ENCODE measurements at places on chromosomes 2 and 18. TPM values are rescaled to one million over a fixed set of nuclear protein-coding genes. Genes with fewer than 3 reads are reported as not detected.

- no peak for DNase-seq
Measured at GRCh38 chr2:15825276-15825980, 114.9 kb upstream of the MYCN start.

GRCh38 chr18:58593938-58594337, 35.0 kb downstream of the ALPK2 start:
- no peak for DNase-seq

DNA sequence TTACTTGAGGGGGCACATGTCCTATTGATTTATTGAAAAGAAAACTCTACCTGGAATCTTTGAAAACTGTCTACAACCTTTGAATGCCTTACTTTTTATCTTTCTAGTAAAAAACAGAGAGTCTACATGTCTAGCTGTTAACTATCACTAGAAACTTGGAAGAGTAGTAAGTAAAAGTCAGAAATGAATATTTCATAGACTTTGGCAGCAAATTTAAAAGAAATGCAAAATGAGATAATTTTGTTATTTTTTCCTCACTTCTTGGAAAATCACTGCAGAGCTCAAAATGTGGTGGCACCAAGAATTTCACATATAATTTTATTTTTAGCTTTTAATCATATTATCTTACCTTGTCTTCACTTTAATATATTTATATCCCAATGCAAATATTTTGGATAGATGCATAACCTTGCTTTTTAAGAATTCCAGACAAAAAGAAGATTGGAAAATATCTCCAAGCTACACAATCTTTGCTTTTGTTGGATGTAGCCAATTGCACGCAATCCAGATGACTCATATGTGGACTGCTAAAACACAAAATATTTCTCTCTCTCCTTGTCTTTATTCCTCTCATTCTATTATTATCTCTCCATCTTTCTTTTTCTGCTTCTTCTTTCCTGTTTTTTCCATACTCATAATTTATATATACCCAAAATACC, 92.2 kb upstream of the DSEL start:
- no peak for DNase-seq

DNA sequence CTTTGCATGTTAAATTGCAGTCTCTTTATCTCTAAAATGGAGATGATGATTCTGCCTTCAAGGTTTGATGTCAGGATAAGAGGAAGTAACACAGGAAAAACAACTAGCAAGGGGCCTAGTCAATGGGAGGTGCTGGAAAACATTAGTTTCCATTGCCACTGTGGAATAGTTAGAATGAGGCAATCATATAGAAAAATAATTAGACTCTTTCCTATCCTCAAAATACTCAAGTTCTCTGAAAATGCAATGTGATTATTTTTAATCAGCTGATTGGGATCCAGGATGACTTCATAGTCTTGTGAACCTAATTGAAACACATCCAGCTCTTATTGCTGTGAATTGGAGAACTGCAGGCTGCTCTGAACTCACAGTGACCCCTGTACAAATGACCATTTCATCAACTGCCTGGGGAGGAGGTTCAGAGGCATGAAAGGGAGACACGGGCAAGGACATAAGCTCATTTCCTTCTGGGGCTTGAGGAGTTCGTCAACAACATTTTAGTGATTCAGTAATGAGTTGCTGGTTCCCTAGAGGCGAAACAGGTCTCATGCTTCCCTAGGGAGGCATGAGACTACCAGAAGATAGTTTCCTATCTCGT, 422.5 kb downstream of the LPIN1 start:
- DNase-seq = no peak

DNA sequence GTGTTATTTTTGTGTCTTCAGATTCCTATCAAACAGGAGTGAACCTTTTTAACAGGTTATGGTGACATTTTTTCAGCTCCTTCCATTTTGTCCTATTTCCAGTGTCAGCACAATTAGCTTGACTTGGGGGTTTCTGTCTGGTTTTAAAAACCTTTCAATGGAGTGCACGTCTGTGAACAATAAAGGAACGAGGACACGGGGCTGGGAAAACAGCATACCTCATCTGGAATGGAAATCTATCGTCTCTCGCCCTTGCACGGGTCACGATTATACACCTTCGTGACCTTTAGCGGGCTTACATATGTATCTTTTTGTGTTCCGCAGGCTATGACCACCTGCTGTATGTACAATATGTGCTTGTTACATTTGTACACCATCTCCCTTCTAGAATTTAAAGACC, 2.3 kb upstream of the ZNF532 start:
- no peak for DNase-seq

- DNase-seq = no peak
Measured at GRCh38 chr2:151325581-151326095, 31.8 kb upstream of the TNFAIP6 start.

- DNase-seq = peak; percentile 28
Measured at GRCh38 chr2:218658671-218659257, 659 bp downstream of the ZNF142 start.

DNA sequence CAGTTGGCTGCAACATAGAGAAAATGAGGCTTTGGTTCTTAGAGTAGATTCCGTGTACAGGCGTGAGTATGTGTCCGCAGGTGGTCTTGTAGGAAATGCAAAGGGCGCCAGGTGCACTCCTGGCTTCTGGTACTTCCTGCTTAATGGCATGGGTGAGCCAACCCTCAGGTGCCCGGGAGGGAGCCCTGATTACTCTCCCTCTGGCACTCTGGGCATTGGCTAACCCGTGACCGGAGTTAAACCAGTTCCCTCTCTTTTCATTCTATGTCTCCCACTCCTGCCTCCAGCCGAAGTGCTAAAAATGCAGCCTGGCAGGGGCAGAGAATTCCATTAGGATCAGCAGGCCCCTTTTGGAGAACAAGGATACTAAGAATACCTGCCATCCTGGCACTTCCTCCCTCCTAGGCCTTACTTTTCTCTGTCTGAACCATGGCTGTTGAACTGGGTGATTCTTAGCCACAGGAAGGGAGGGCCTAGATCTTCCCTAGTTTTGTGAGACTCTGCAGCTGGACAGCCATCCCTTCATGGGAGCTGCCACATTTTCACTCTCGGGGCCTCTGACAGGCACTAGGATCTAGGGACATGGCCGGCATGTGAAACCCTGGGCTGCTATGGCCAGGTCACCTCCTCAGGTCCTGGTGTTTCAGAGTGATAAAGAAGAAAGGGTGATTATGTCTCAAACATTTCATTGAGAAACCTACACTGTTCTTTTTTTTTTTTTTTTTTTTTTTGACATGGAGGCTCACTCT, 6.5 kb downstream of the MERTK start:
- no peak for DNase-seq

DNA sequence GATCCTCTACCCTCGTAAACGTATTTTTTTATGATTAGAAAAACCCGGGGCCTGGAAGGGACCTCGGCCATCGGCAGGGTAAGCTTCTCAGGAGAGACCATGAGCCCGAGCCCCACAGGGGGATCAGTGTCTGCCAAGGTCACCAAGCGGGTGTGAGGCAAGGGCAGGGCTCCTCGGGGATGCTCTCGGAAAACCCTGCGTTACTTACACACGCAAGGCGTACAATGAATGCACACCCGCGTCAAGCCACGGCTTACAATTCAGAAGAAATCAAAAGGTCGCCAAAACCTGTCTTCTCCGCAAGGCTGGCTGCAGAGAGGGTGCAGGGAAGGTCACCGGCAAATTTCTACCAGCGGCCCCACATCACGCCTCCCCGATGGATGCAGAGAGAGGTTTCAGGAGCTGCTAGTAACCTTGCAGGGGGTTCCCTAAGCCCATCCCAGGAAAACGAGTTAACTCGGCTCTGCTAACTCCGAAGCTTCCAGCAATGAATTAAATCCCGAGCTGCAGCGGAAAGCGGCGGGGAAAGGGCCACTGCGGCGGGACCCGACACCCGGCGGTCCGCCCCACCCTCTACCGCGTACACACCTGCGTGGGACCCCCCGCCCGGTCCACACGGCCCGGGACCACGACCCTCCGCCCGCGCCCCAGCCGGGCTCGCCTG, 638 bp downstream of the ST3GAL5 start:
- DNase-seq = peak; percentile 34

DNA sequence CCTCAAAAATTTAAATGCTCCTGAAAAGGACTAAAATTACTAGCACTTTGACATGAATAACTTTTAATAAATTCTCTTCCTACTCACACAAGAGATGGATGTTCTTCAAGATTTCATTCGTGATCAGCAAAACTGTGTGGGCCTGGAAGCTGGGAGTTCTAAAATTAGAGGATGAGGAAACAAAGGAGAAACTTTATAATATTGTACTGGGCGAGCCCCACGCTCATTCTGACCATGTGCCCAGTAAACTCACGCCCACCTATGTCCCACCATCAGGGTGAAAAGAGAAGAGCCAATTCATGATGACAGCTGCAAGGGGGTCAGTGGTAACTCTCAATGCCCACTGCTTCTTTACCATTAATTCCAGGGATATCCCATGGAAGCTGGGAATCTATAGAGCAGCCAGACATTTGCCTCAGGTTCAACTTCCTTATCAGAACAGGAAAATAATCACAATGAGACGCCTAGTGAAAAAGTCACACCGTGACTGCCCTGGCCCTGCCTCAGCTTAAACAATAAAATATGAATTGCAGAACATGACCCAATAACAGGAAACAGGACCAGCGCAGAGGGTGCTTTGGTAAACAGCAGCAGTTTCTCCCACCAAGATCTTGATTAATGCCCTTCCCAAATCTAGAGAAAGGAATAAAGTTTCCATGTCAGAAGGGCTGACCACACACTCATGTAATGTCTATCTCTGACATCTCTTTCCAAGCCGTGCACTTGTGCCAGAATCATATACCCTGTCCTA, 438.6 kb downstream of the TXNL1 start:
- DNase-seq = no peak

GRCh38 chr2:9697909-9698308, 67.1 kb upstream of the YWHAQ start:
- no peak for DNase-seq

DNA sequence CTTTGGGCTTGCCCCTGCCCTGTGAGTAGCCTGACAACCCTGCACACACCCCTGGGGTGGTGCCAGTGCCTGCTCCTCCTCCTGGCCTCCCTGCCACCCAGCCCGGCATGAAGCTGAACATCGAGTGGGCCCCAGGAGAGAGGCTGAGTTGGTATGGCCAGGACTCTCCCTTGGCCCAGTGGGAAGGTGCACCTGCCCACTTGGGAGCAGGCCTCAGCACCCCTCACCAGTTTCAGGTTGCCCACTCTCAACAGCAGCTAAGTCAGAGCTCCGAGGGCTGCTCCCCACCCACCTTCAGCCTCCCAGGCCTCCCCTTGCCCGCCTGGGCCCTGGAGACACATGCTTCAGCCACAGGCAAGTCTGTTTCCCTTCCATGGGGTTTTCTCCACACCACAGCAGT, 203.1 kb downstream of the KLHL29 start:
- no peak for DNase-seq

DNA sequence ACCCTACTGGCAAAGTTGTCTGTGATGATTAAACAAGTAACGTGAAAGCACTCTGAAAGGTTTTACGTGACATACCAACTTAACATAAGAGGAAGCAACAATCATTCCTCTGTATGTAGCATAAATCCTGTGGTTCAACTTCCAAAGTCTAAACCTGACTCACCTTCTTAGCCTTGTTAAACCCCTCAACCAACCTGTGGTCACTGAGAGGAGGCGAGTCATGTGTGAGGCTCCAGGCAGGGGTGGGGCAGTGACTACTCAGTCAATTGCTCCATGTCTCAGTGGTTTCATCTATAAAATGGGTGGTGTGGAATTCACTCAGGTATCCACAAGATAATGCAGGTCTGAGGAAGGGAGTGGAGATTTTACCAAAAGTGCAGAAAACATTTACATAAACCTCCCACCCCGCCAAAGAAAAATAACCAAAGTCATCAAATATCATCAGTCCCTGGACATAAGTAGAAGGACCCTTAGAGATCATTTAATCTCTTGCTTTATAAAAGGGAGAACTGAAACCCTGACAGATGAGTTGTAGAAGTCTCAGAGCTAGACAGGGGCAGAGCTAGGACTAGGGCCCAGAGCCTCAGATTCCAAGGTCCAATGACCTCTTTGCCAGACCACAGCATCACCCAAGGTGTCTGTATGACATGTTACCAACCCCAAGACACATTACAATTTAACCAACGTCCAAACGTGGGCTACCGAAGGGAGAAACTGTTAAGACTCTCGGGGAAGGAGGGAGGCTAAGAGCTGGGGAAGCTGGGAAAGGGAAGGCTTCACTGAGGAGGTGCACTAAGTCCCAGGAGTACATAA, 3.7 kb upstream of the PCBP1 start:
- DNase-seq = peak; percentile 46

DNA sequence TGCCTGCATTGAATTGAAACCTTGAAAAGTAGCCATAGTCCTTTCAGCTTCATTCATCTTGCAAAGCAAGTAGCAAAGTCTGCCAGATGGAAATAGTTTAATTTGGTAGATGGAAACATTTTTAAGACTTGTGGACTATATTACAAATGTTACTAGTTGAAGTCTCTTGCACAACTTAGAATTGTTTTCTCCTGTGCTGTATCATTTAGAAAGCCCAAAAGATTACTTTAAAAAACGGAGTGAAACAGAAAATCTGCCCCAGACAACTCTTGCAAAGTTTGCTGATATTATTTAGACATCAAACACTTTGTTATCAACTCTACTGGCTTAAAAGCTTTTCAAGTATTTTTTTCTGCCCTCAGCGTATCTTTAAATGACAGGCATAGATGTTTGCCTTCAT, 335.0 kb downstream of the RPRM start:
- no peak for DNase-seq

DNA sequence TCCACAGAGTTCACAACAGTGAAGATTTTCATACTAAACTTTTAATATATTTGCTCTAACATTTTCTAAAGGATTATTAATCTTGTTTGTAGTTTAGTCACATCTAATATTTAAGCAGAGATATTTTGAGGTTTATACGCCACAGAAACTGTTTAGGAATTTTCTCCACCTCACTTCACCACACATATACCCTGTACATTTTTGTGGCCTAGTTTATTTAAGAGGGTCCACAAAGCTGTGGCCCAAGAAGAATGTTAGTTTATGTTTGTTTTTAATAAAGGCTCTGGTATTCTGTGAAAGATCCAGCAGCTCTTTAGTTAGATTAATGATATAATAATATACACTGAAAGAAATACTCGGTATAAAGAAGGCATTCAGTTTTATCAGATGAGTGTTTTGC, 132.7 kb upstream of the TTC27 start:
- DNase-seq = no peak

The PDK1 gene
- total RNA-seq = 19.5 TPM

The FSIP2 gene
- not detected for total RNA-seq

The PLCD4 gene
- total RNA-seq = 0.05 TPM

The TBR1 gene
- not detected for total RNA-seq

The NETO1 gene
- total RNA-seq = not detected

The MEP1B gene
- total RNA-seq = not detected

The CNGA3 gene
- not detected for total RNA-seq

The CCDC178 gene
- total RNA-seq = not detected

The TRIB2 gene
- 8.8 TPM for total RNA-seq

The SESTD1 gene
- total RNA-seq = 6.2 TPM

The EFHD1 gene
- 0.35 TPM for total RNA-seq

Measured in activated T-cell treated with anti-CD3 and anti-CD28 coated beads, Interleukin-2, amount 50 U/mL, for 4 hours (primary cell).